Stimulated activated naive B cell treated with anti-CD40 and anti-IgM and Interleukin-4, amounts not matched to agents 10 μg/mL and 1 μg/mL and 100 μg/mL, for 72 hours (primary cell): ENCODE measurements at places on chromosomes 12 and 14.
A peak's percentile ranks its signal among the peaks of the same experiment; 100 is the strongest.

- no peak for DNase-seq
These were observed 288.0 kb downstream of the SLC6A15 start for GRCh38 chr12:84624601-84625000.

DNA sequence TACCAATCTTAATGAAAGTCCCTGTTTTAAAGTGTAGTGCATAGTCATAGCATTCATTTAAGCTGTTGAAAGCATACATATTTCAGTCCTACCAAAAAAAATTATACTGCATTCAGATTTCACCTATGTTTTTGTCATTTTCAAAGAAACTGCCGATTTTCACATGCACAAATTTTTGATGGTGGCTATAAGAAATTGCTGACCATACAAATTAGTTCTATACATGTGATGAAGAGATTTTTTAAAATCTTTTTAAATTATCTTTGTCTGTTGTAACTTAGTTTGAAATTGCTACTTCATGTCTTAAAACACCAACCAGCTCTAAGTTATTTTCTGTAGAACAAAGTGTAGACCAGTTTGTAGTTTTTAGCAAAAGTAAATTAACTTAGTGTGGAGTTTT is 3.5 kb upstream of the GTF2A1 start:
- DNase-seq: no peak

GRCh38 chr12:112792301-112792700 is 753 bp downstream of the RPH3A start:
- DNase-seq: no peak

- peak; percentile 29 for DNase-seq
These were observed 75.9 kb downstream of the DUSP16 start for GRCh38 chr12:12486661-12487240.

GRCh38 chr14:95330591-95331370 is 11.1 kb upstream of the CLMN start:
- no peak for DNase-seq

DNA sequence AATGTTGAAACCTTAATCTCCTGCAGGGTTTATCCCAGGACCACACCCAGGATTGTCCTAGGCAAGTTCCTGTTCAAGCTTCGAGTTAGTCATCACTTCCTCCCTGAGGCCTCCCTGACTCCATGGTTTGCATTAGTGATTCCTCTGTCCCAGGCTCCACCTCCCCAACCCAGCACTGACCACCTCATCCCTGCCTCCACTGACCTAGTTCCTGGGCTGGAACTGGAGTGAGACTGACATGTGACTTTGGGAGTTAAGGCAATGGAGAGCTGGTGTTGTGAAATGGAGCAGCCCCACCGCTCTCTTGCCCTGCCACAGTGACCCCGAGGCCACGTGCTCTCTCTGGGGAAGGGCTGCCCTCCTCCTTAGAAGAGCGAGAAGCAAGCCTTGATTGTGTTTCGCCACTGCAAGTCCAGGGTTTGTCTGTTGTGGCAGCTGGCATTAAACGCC is 15.8 kb upstream of the DTX1 start:
- no peak for DNase-seq

DNA sequence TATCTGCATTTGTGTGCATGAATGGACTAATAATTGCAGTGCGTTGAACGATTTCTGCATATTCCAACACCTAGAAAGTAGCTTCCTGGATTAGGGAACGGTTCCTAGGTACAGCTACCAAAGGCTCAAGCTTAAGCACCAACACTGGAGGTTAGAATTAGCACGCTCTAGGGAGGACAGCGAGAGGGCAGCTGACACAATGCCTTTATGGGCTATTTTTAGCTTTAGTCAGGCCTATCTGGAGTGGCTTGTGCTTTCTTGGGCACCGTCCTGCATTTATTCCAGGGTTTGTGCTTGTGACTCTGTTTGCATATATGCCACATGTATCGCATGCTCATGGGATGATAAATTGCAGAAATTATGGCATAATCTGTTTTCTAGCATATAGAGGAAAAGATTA is 13.7 kb downstream of the ETV6 start:
- no peak for DNase-seq

DNA sequence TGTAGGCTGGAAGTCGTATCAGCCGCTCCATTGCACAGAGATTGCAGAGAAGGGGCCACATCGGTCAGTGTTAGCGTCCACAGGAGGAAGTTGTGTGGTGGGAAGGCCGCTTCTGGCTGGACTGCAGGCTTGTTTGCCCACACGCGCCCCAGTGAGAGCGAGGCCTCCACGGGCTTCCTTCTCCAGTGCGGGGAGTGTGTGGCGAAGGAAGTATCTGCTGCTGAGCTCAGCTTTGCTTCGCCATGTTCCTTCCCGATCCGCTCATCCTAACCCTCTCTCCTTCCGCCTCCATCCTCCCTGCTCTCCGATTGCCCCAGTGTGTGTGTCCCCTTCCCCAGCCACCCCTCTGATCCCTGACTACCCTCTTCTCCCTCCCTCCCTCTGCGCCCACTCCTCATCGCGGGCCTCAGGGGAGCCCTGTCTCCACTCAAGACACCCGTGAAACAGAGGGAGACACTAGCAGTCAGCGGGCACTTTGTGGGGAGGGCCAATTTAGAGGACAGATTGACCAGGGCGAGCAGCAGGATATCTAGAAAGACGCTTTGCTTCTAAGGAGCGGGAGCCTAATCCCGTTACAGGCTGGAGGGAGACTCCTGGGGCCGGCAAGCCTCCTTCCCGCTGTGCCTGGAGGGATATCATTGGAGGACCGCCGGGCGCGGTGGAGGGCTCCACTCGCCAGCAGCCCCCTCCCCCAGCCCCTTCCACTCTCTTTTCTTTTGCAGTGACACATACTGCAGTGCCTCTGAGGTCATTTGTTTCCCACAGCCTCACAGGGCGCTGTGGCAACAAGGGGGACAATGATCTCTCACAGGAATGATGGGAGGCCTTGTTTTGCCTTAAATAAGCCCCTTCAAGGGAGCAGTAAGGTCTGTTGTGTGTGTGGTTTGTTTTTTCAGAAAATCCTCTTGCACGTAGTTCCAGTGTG is 428.8 kb downstream of the ZFP36L1 start:
- no peak for DNase-seq

- DNase-seq: no peak
These were observed 174.9 kb upstream of the FAR2 start for GRCh38 chr12:28974166-28974565.

DNA sequence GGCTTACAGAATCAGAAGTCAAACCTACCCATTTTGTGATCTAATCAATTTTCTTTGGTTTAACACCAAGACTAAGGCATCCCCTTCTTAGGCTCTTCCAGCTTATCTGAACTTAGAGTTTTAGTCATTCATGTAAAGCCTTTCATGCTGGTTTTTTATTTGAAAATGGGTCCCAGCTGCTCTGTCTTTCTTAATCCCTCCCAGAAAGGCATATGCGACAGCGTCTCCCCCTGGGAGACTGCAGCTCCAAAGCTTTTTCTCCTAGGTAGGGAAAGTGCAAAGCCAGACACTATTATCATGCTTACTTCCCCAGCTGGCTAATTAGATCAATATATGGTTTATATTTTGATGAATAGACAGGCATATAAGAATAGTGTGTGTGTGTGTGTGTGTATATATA is 96.6 kb upstream of the E2F7 start:
- DNase-seq: no peak

DNA sequence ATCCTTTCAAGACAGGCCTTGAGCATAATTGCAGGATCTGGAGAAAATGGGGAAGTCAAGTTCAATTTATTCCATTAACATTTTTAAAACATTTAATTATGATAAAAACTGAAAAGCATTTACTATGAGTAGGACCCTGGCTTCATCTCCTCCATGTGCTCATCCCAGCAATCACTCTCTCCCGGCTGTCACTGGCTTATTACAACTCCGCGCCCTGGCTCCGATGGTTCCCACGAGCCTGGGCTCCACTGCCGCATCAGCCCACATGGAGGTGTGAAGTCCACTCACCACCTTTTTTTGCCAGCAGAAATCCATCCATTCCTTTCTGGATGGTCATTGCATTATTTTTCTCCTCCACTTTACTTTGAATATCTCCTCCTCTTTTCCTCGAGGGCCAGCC is 194.4 kb downstream of the EMP1 start:
- no peak for DNase-seq

- DNase-seq: no peak
These were observed 7.8 kb downstream of the KLRK1 start for GRCh38 chr12:10381928-10382628.

DNA sequence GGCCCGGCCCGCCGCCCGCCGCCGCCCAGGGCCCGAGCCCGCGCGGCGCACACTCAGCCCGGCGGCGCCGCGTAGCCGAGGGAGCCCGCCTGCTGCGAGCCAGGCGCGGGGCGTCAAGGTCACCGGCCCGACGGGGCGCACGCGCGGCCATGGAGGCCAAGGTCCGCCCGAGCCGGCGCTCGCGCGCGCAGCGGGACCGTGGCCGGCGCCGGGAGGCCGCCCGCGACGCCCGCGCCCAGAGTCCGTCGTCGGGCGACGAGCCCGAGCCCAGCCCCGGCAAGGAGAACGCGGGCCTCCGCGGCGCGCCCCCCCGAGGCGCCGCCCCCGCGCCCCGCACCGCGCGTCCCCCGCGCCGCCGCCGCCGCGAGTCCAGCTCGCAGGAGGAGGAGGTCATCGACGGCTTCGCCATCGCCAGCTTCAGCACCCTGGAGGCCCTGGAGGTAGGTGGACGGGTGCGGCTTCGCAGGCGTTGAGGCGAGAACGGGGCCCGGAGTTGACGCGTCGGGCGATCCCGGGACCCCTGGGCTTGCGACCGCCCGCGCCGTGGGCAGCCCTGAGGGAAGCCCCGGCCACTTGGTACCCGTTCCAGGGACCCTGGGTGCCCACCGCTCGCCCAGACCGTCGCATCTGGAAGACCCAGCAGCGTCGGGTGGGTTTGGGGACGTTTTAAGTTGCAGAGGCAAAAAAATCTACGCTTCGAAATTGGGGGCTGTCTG is 629 bp downstream of the FBRSL1 start:
- no peak for DNase-seq

DNA sequence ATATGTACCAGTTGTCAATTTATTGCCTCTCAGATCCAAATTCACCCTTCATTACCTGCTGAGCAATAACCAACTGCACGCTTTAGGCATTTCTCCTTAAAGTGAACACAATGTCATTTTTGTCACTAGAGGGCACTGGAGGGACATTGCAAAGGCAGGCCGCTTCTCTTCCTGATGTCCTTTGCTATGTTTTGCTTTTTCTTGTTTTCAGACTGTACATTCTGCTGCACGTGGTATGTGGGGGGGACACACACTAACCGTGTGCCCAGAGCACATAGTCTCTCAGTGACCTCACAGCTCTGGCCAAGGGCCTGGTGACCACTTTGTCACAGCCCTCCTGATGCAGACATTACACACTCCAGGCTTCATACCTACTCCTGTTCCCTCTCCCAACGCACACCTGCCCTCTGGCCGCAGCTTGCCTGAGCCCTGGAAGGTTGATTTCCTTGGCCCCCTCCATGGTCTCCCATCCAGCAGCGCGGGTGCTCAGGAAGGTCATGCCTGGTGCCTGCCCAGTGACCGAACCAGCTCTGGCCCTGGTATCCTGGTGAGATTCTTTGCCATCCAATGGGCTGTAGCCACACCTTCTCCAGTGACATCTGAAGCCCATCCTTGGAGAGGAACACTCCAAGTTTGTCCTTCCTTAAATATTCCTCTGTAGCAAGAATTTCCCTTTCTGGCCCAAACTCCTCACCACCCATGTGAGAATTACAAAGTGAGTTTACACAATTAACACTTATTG is 39.9 kb downstream of the MYO1H start:
- DNase-seq: no peak

DNA sequence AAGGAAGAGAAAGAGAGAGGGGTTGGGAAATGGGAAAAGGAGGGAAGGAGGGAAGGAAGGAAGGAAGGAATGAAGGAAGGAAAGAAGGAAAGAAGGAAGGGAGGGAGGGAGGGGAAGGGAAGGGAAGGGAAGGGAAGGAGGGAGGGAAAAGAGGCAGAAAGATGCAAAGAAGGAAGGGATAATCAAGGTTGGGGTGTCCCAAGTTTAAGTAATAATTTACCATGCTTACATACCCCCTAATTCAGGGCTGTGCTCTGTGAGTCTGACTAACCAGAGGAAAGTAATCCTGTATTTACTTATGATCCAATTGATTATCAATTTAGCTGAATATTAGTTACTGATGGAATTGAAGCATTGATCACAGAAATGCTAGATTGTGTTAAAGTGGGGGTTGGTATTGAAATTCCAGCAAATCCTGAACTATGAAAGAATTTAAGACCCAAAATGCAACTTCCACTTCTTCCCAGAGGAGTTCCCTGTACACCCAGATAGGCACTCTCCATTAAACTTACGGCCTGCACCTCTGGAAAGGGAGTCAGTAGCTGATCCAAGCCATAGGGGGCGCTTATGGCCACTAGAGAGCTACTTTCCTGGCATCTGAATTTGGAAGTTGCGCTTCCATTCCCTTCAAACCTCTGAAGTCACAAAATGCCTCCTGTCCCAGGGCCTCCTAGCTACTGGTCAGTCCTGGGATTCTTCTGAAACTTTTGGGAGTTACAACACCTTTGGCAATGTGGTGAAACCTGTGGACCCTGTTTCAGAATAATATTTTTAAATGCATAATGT is 162.7 kb upstream of the PWP1 start:
- DNase-seq: no peak

DNA sequence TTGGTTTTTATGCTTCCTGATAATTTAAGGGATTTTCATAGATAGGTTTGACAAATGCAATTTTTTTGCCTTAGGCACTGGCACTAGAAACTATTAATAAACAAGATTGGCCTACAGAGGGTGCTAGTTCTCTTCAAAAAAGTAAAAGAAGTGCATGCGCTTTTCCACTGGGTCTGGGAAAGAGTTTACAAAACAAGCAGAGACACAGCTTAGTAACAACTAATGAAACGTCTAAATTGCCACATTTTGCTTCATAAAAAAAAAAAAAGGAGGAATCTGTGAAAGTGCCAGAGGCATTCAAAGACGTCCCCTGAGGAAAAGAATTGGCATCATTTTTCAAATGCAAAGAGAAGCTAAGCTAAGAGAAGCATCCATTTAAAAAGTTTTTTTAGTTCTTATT is 58.3 kb upstream of the EEA1 start:
- no peak for DNase-seq

DNA sequence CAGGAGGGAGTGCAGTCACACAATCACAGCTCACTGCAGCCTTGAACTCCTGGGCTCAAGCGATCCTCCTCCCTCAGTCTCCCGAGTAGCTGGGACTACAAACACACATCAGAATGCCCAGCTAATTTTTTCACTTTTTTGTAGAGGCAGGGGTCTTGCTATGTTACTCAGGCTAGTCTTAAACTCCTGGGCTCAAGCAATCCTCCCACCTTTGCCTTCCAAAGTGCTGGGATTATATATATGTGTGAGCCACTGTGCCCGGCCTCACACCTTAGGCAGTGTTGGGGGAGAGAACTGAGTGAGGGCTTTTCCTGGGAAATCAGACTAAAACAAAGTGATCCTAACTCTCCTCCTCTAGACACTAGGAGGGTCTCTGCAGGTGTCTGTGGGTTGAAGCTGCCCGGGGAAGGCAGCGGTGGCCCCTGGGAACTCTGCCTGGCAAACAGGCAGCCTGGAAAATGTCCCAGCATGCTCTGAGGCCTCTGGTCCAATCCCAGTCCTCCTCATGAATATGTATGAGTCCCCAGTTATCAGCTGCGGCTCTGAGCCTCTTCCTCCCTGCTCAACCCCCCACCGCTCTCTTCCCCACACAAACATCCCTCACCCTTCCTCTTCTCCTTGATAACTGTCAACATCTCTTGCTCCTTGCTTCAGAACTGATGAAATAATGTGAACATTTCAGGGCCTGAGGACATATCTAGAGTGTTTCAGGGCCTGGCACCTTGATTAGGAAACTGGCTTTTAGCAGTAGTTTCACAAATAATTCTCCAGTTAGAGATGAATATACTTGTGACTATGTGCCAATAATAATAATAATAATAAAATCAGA is 7.9 kb upstream of the NAA25 start:
- no peak for DNase-seq

- no peak for DNase-seq
These were observed 66.7 kb upstream of the E2F7 start for GRCh38 chr12:77131977-77132490.
